ENCODE measurements at places on chromosomes 12 and 14.

- H3K4me1 ChIP-seq: peaks cover 31% of the 10 kb centered on the region
- H3K36me3 ChIP-seq: peaks cover 22% of the 10 kb centered on the region
Observed at GRCh38 chr12:53265783-53266182, 2.3 kb upstream of the ESPL1 start.

DNA sequence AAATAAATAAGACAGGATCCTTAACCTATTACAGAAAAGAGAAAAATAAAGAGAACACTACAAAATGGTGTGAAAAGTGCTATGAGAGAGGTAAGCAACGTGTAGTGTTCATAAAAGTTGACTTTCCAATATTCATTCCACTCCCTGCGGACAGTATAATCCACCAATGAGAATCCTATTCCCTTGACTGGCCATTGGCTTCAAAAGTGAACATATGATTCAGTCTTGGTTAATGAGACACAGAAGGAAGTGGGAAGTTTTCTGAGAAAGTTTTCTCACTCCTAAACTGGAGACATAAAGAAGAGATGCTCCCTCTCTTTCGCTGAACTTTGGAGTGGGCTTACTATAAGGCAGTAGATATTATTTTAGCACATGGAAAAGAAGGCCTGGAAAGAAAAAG lies 153.1 kb downstream of the PAWR start:
- H3K4me1 ChIP-seq: no peaks in the 10 kb centered on the region
- no peaks in the 10 kb centered on the region for H3K27me3 ChIP-seq
- no peak overlapping the region for H3K27ac ChIP-seq
- no peak for DNase-seq
- no peak overlapping the region for H3K4me3 ChIP-seq

GRCh38 chr12:81161680-81162079 lies 83.8 kb downstream of the ACSS3 start:
- H3K27ac ChIP-seq: no peak overlapping the region
- H3K4me3 ChIP-seq: no peak overlapping the region
- no peaks in the 10 kb centered on the region for H3K36me3 ChIP-seq
- no peaks in the 10 kb centered on the region for H3K27me3 ChIP-seq

DNA sequence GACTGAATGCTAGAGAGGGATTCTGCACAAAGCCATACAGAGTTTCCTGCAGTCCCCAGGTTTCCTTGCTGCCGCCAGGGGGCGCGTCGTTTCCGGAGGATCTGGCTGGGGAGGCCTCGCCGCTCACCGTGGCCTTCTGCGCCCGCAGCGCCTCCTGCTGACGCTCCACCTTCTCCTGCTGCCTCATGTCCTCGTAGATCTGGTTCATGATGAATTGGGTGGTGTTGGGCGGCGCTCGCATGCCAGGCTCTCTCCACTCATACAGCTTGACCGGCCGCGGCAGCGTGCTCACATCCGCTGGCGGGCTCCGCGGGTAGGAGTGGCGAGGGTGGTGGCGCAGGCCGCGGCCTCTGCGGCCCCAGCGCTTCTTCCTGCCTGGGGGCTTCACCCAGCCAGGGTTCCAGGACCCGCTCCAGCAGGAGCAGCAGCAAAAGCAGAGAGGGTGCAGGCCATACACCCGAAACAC lies 987 bp downstream of the CCER1 start:
- H3K27me3 ChIP-seq: peaks cover 3% of the 10 kb centered on the region
- H3K27ac ChIP-seq: no peak overlapping the region
- H3K36me3 ChIP-seq: no peaks in the 10 kb centered on the region
- DNase-seq: no peak
- H3K4me1 ChIP-seq: no peaks in the 10 kb centered on the region

DNA sequence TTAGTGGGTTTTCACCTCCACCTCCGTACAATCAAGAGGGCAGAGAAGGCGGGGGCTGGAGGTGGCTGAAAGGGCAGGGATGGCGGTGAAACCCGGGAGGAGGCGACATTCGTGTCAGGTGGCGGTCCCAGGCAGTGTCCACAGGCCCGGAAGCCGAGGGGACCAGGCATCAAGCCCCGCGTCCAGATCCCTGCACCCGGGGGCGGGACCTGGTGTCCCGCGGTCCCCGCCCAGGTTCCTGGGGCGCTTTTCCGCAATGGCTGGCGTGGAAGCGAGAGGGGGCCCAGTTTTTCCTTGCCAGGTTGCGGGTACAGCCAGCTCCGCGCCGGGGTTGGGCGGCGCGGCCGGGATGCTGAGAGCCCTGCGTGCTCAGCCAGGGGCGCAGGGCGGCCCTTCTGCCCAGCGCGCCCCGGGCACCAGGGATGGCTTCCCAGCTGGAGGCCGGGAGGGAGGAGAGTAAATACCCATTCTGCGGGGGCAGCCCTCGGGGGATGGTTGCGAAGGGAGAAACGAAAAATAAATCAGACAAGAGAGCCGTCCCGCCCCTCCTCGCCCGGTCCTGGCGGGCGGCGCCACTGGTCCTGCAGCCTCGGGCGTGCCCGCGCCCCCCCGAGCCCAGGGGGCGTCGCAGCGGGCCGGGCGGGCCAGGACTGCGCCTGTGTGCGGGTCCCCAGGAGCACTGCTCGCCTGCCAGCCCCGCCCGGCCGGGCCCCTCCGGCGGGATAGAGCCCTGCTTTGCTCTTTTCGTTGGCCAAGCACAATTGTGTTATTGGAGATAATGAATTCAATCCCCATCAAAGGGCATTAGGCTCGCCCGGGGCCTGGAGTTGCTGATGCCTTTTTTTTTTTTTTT lies 11.5 kb downstream of the FOXA1 start:
- no peaks in the 10 kb centered on the region for H3K4me1 ChIP-seq
- H3K36me3 ChIP-seq: no peaks in the 10 kb centered on the region
- no peak overlapping the region for H3K27ac ChIP-seq
- DNase-seq: no peak

DNA sequence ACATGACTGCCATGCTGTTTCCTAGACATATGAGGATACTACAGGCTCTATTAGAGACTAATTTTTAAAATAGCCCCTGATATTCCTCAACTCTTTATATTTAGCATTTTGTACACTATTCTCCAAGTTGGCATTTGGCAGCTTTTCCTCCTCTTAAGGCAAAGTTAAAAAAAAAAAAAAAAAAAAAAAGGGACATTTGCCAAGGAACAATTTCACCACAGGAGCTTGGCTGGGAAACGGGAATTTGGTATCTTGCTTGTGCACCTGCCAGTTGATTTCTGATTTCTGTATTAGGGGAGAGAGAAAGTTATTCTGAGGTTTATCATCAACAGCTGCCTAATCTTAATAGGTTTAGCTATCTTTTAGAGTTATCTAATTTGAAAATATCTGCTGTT lies 87.2 kb downstream of the CAND1 start:
- H3K36me3 ChIP-seq: no peaks in the 10 kb centered on the region
- H3K4me3 ChIP-seq: no peak overlapping the region
- DNase-seq: no peak
- no peak overlapping the region for H3K27ac ChIP-seq

GRCh38 chr12:98788396-98788795 lies 143.3 kb downstream of the APAF1 start:
- no peaks in the 10 kb centered on the region for H3K36me3 ChIP-seq
- H3K27ac ChIP-seq: no peak overlapping the region
- no peak overlapping the region for H3K4me3 ChIP-seq
- H3K27me3 ChIP-seq: peaks cover 28% of the 10 kb centered on the region

DNA sequence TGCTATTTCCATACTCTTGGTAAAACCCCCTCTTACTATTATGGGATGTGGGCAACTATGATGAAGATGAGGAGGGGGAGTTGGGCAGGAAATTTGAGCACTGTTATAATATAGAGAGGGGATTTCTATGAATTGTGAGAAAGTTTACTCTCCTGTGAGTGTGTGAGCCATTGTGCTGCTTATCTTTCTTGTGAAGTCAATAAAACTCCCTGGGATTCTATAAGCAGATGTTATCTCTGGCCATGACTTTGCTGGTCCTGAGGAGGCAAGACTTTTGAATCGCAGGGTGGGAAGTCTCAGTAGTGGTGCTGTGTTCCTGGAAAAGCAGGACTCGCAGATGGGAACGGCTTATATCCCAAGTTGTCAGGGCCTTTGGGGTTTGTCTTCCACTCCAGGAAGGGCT lies 62.2 kb downstream of the EMP1 start:
- H3K27ac ChIP-seq: no peak overlapping the region
- DNase-seq: no peak
- H3K36me3 ChIP-seq: no peaks in the 10 kb centered on the region
- no peak overlapping the region for H3K4me3 ChIP-seq

DNA sequence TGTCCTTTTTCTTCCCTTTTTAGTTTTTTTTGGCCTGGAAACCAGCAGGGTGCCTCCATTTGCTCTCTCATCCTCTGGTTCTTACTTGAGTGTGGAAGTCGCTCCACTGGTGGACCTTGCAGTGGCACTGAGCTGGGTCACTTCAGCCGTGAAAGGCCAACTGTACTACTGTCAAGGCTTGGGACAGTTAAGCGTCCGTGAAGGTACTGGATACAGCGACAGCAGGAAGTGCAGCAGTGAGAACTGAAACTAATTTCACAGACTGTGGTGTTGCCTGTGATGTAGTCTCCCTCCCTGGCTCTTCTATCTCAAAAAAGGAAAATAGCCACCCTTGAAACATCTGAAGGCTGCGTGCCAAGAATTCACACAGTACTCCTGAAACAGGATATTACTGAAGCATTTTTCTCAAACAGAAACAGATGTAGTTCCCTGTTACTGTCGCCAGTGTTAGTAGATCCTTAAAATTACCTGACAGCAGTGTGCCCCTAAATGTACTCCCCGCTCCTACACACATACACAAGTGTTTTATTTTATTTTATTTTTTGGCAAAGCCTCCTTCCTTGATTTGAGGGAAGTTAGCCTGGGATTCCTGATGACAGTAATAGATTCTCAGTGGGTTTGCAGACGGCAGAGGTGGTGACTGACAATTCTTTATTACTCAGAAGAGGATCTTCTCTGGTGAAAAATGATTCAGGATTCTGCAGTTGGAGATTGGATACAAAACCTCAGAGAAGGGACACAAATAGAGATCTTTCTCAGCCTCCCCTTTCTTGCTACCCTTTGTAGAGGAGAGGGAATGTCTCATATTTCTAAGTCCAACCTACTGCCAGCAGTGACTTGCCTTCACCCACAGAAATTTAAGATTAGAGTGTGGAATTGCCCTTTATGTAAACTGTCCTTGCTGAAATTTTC lies 4.4 kb downstream of the SUSD6 start:
- DNase-seq: peak; percentile 49
- peaks cover 70% of the 10 kb centered on the region for H3K4me1 ChIP-seq
- peaks cover 36% of the 10 kb centered on the region for H3K36me3 ChIP-seq
- peak overlapping the region; percentile 98 for H3K27ac ChIP-seq
- H3K27me3 ChIP-seq: no peaks in the 10 kb centered on the region

DNA sequence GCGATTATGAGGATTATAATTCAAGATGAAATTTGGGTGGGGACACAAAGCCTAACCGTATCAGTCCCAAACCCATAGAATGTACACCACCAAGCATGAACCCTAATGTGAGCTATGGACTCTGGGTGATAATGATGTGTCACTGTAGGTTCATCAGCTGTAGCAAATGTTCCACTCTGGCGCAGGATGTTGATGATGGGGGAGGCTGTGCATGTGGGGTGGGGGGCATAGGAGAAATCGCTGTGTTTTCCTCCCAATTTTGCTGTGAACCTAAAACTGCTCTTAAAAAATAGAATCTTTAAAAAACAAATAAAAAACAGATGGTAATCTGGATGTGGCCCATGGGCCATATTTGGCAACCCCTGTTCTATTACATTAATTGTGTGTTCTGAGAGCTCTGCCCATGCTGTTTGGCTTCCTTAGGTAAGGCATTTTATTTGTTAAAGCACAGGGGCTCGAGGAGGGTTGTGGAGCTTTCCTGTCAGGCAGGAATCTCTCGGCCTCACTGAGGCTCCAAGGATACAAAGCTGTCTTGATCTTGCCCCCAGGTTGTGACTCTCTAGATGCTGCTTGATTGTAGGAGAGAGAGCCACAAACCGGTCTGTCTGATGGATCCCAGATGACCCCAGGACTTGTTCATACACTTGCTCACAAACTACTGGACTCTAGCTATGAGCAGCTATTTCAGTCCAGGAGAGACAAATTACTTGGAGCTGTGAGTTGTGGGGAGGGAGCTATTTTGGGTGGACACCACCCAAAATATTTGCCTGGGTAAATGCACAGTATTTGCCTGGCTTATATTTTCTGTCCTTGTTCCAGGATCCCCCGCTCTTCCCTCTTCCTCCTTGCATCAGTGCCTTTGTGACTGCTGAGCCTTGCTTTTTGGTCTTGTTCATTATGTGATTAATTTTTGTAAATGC lies 340.2 kb downstream of the MED13L start:
- H3K27me3 ChIP-seq: peaks cover 25% of the 10 kb centered on the region
- DNase-seq: no peak
- no peak overlapping the region for H3K27ac ChIP-seq
- H3K4me1 ChIP-seq: no peaks in the 10 kb centered on the region
- no peaks in the 10 kb centered on the region for H3K36me3 ChIP-seq

DNA sequence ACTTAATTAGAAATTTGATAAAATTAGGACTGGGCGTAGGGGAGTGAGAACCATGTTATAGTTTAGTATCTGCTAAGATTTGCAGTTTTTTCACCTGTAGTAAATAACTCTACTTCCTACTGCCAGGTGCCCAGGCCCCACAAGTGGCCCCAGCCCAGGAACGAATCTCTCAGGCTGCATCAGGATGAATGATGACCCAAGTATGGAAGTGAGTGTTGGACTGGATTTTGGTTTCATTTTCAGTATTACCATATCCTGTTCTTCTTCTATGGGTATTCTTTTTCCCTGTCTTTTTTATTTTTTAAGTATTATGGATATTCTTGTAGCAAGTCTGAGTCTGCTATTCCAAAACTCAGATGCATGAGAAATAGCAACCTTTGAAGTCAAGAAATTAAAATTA lies 120.3 kb upstream of the BCAT1 start:
- DNase-seq: no peak
- H3K27me3 ChIP-seq: no peaks in the 10 kb centered on the region
- H3K4me1 ChIP-seq: peaks cover 21% of the 10 kb centered on the region
- H3K27ac ChIP-seq: no peak overlapping the region

DNA sequence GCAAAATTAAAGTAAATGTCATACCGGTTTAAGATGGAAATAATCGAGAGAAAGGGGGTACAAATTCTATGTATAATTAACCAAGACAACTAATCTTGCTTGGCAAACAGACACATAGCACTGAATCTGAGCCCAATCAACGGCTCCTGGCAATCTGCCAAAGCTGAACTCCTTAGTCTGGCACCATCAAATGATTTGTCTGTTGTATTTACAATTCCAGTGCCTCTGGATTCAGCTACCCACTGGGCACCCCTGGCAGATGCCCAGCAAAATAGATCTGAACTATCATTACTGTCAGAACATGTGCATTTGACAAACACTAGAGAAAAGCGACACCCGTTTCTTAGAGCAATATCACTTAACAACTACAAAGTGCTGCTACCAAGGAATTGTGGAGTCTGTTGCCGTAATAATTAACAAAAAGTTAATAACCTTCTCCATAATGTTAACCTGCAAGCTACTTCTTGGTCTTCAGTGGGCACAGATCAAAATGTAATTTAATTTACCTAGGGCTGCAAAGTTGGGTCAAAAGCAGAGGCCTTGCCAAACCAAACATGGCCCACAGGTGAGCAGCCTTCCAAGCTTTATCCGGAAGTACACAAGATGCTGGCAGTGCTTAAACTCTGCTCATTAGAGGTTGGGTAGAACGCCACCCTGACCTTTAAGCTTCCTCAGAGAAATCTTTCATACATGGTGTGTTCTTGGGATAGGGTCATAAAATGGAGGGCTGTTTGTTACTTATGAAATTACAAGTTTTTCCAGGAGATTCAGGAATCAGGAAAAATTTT lies 7.6 kb downstream of the EGLN3 start:
- no peak overlapping the region for H3K27ac ChIP-seq
- H3K36me3 ChIP-seq: peaks cover 62% of the 10 kb centered on the region
- H3K4me3 ChIP-seq: peak overlapping the region; percentile 1

Data from T-helper 2 cell treated with Interferon-gamma antibody and Interleukin-4, amounts not matched to agents 5 μg/mL and 100 μg/mL, for 36 hours (primary cell).